PC-3 (cell line): ENCODE measurements at places on chromosomes 16 and 17. TPM values are rescaled to one million over a fixed set of nuclear protein-coding genes. Genes with fewer than 3 reads are reported as not detected.

GRCh38 chr17:4261452-4261851 lies 2.3 kb downstream of the ANKFY1 start:
- H3K4me3 ChIP-seq: no peak overlapping the region
- H3K27ac ChIP-seq: no peak overlapping the region
- no peaks in the 10 kb centered on the region for H3K27me3 ChIP-seq
- peaks cover 9% of the 10 kb centered on the region for H3K4me1 ChIP-seq
- peaks cover 11% of the 10 kb centered on the region for H3K36me3 ChIP-seq

DNA sequence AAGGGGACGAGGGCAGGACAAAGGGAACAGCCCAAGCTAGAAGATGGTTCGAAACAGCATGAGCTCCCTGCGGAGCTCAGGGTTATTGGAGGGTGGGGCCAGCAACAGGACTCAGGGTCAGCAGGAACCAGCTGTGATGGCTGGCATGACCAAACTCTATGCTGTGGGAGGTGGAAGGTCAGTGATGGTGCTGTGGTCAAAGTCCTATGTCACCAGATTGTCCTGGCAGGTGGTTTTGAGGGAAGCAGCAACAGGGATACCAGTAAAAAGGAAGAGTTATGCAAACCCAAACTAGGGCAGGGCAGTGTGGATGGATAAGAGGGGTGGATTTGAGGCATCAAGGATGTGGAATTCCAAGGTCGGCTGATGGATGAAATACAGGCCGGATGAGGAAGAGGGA lies 32.4 kb downstream of the CACNG4 start:
- H3K27me3 ChIP-seq: no peaks in the 10 kb centered on the region
- H3K36me3 ChIP-seq: no peaks in the 10 kb centered on the region
- no peak for DNase-seq
- H3K4me1 ChIP-seq: no peaks in the 10 kb centered on the region

Gene VTN
- not detected in 2 replicates for total RNA-seq

- H3K27ac ChIP-seq: peak overlapping the region; percentile 86
- peak; percentile 93 for DNase-seq
- H3K27me3 ChIP-seq: no peaks in the 10 kb centered on the region
- peaks cover 25% of the 10 kb centered on the region for H3K4me1 ChIP-seq
Measured at GRCh38 chr17:35588196-35588920, 1.2 kb downstream of the AP2B1 start.

DNA sequence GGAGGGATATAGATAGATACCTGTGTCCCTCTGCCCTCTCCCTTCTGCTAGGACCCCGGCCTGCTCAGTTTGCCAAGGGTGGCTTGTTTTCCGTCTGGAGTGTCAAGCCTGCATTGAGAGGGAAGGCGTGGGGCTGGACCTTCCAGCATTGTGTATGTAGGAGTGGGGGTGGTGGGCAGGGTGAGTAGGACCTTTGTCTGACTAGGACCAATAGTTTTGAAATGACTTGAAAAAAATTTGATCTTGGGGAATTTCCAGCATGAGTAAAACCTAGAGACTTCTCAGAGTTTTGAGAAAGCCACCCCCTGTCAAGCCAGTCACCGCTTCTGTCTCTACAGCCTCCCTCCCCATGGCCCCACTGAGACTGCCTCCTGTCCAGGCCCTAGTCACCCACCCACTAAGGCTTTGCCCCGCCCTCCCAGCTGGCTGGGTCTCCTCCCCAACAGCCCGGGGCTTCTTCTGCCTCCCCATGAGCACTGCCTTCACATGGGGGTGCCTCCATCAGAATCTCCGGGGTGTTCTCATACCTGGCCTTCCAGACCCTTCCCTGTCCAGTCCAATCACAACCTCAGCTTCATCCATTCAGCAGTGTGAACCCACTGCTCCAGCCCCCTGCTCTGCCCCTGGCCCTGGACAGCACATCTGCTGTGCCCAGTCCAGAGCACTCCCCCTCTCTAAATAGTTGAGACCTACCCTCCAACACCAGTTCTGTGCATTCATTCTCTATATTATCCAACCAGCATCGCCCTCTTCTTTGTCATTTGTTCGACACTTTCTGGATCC lies 207.0 kb downstream of the MSI2 start:
- H3K36me3 ChIP-seq: no peaks in the 10 kb centered on the region
- peaks cover 20% of the 10 kb centered on the region for H3K4me1 ChIP-seq
- H3K27ac ChIP-seq: peak overlapping the region; percentile 66
- peak; percentile 73 for DNase-seq
- H3K27me3 ChIP-seq: no peaks in the 10 kb centered on the region

Gene CNTROB
- 27.5 and 40.5 TPM in 2 replicates for total RNA-seq

DNA sequence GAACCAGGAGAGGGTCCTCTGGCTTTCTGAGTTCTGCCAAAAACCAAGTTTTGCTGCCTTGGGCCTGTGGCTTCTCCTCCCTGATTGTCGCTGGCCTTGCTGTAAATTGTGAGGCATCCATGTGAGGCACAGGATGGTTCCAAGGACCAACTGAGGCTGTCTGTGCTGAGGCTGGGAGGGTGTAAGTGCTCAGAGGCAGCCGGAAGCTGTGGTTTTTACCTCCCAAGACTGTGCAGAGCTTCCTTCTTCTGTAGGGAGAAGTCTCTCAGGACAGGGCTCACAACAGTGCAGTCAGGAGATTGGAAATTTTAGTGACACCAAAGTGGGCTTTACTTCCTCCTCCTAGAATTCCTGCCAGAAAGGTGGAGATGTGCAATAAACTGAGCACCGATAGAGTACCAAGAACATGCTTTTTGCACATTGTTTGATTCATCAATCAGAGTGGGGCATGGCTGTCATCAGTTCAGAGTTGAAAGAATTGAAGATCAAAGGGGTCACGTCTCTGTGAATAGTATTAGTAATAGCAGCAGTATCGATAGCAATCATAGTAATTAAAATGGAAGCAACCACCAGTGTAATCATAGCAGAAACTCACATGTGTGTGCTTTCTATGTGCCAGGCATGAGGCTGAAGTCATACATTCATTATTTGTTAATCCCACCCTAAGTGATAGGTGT lies 467.1 kb downstream of the WWOX start:
- H3K4me3 ChIP-seq: no peak overlapping the region
- H3K36me3 ChIP-seq: no peaks in the 10 kb centered on the region
- H3K4me1 ChIP-seq: no peaks in the 10 kb centered on the region
- no peak for DNase-seq

DNA sequence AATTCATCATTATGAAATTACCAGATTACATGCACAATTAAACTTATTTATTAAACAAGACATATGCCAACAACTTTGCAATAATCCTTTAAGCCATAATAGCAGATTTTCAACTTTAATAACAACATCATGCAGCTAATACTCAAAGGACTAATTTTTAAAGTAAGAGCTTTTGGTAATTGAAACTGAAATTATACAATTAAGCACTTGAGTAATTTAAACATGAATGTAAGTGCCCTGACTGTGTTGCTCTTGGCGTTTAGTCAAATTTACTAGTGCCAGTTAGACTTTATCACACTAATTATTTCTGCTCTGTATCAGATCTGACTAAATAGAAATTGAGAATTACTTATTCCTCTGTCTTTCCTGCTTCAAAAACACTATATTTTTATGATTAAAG lies 46.8 kb upstream of the PSMD7 start:
- peaks cover 50% of the 10 kb centered on the region for H3K27me3 ChIP-seq
- no peaks in the 10 kb centered on the region for H3K36me3 ChIP-seq

GRCh38 chr17:33175562-33175961 lies 117.5 kb downstream of the ASIC2 start:
- no peak for DNase-seq
- H3K4me3 ChIP-seq: no peak overlapping the region
- H3K4me1 ChIP-seq: peaks cover 2% of the 10 kb centered on the region; the same call in 1 of the 2 replicates
- no peaks in the 10 kb centered on the region for H3K36me3 ChIP-seq

Gene SOX15
- 6.3 and 7.0 TPM in 2 replicates for total RNA-seq

GRCh38 chr17:28956861-28957260 lies 5.5 kb upstream of the PHF12 start:
- peaks cover 12% of the 10 kb centered on the region; the same call in 1 of the 2 replicates for H3K4me1 ChIP-seq
- H3K4me3 ChIP-seq: no peak overlapping the region
- no peak overlapping the region for H3K27ac ChIP-seq
- DNase-seq: no peak
- no peaks in the 10 kb centered on the region for H3K36me3 ChIP-seq
- H3K27me3 ChIP-seq: no peaks in the 10 kb centered on the region

- H3K27ac ChIP-seq: no peak overlapping the region
- no peaks in the 10 kb centered on the region for H3K4me1 ChIP-seq
- H3K27me3 ChIP-seq: peaks cover 87% of the 10 kb centered on the region
- H3K36me3 ChIP-seq: no peaks in the 10 kb centered on the region
Measured at GRCh38 chr17:74356646-74357465, 4.8 kb downstream of the BTBD17 start.

Gene SPHK1
- total RNA-seq: 54.2 and 59.7 TPM in 2 replicates

GRCh38 chr17:66750781-66751543 lies 84.0 kb upstream of the CACNG5 start:
- H3K27ac ChIP-seq: no peak overlapping the region
- no peaks in the 10 kb centered on the region for H3K36me3 ChIP-seq
- no peak for DNase-seq
- peaks cover 27% of the 10 kb centered on the region for H3K4me1 ChIP-seq
- H3K4me3 ChIP-seq: no peak overlapping the region

Gene NUP85
- 91.5 and 95.6 TPM in 2 replicates for total RNA-seq

Gene DNAI2
- not detected in 2 replicates for total RNA-seq

Gene CLDN7
- 147 and 180 TPM in 2 replicates for total RNA-seq

GRCh38 chr16:71746442-71747046 lies 22.0 kb upstream of the PHLPP2 start:
- no peak overlapping the region for H3K4me3 ChIP-seq
- peak; percentile 57 for DNase-seq
- H3K4me1 ChIP-seq: no peaks in the 10 kb centered on the region
- no peaks in the 10 kb centered on the region for H3K27me3 ChIP-seq

Gene TMEM11
- total RNA-seq: 58.1 and 70.8 TPM in 2 replicates

DNA sequence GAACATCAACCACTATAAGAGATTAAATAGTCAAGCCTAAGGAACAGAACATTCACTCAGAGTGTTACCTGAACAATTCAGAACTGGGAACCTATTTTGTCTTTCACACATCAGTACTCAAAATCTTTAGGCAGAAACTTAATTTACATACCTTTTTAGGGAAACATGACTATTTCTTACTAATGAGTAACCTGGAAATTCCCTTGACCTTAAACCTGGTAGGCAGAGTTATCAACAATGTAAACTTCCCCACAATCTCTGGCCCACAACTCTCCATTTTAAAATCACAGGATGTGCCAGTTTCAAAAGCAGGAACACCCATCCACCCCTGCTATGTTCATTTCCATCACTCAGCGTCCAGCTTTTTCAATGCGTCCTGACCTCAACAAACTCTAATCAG lies 132.9 kb upstream of the ANKFN1 start:
- H3K4me3 ChIP-seq: no peak overlapping the region
- DNase-seq: no peak
- H3K36me3 ChIP-seq: no peaks in the 10 kb centered on the region
- H3K27me3 ChIP-seq: peaks cover 14% of the 10 kb centered on the region; the same call in 1 of the 2 replicates
- H3K4me1 ChIP-seq: no peaks in the 10 kb centered on the region

GRCh38 chr16:4247460-4247784 lies 5.5 kb upstream of the SRL start:
- no peak overlapping the region for H3K27ac ChIP-seq
- no peak overlapping the region for H3K4me3 ChIP-seq
- H3K36me3 ChIP-seq: no peaks in the 10 kb centered on the region
- no peaks in the 10 kb centered on the region for H3K27me3 ChIP-seq

- no peak overlapping the region for H3K27ac ChIP-seq
- DNase-seq: no peak
- no peaks in the 10 kb centered on the region for H3K36me3 ChIP-seq
- no peaks in the 10 kb centered on the region for H3K27me3 ChIP-seq
Measured at GRCh38 chr17:29250666-29251065, 4.0 kb downstream of the CRYBA1 start.

DNA sequence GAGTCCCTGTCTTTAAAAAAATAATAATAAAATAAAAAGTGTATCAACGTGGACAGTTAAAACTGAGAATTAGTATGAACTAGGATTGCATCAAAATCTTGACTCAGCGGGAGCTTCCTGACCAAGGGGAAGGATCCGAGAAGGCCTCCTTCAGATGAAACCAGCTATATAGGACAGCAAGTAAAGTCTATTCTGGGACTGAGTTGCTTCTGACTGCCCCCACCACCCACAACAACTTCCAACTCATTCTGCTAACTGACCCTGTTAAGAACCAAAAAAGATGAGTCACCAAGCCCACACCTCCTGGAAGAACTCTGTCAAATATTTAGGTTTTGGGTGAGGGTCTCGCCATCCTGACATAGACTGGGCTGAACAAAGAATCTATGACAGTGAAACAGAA lies 24.9 kb downstream of the MPP3 start:
- no peaks in the 10 kb centered on the region for H3K27me3 ChIP-seq
- H3K27ac ChIP-seq: no peak overlapping the region
- no peak for DNase-seq
- no peaks in the 10 kb centered on the region for H3K4me1 ChIP-seq
- no peak overlapping the region for H3K4me3 ChIP-seq
- H3K36me3 ChIP-seq: peaks cover 32% of the 10 kb centered on the region

Gene RND2
- 0.12 and 0.29 TPM in 2 replicates for total RNA-seq

Gene RAB37
- 0.17 and 0.66 TPM in 2 replicates for total RNA-seq

DNA sequence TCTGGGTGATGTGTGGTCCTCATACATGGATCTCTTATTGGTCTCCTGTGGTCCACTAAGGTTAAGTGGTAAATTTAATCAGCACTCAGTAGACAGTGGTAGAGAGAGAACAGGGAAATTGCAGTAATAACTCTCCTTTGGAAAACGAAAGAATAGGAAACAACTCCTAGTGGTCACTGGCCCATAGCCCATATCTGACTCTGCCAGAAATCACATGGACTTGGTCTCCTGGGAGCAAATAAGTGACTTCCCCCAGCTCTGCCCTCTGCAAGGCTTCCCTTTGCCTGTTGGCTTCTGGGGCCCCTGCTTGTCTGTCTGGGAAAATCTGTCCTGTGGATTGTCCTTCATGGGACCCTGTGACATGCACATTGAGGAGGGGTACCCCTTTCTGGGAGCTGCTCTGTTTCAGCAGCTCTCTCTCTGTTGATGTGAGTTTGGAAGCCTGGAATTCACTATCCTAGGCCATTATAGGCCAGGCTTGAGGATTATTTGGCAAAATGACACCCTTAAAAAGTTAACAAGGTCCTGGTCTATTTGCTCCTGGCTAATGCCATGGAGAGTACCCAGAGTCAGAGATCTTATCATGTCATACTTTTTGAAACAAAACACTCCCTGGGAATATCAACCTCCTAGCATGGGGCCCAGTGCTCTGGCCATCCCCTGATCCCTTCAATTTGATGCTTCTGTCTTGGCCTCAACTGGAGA lies 58.0 kb upstream of the HNF1B start:
- H3K4me3 ChIP-seq: no peak overlapping the region
- H3K4me1 ChIP-seq: no peaks in the 10 kb centered on the region
- H3K36me3 ChIP-seq: no peaks in the 10 kb centered on the region
- no peaks in the 10 kb centered on the region for H3K27me3 ChIP-seq
- no peak overlapping the region for H3K27ac ChIP-seq
- no peak for DNase-seq

GRCh38 chr17:82507631-82508175 lies 11.8 kb upstream of the FOXK2 start:
- no peaks in the 10 kb centered on the region for H3K4me1 ChIP-seq
- no peak for DNase-seq

GRCh38 chr16:82801361-82801760 lies 174.6 kb downstream of the CDH13 start:
- no peak overlapping the region for H3K27ac ChIP-seq
- DNase-seq: no peak
- H3K4me3 ChIP-seq: no peak overlapping the region
- H3K27me3 ChIP-seq: no peaks in the 10 kb centered on the region
- H3K36me3 ChIP-seq: no peaks in the 10 kb centered on the region
